Suprapubic skin (tissue), 4 donors: ENCODE measurements at places on chromosomes 2 and 18. TPM values are rescaled to one million over a fixed set of nuclear protein-coding genes. Genes with fewer than 3 reads are reported as not detected.

GRCh38 chr2:192419786-192420185 lies 225.1 kb upstream of the TMEFF2 start:
- DNase-seq, result no peak

GRCh38 chr2:24009680-24010476 lies at the start of gene MFSD2B:
Gene MFSD2B (plus strand): TSS chr2:24010085. CDS start chr2:24010097, 12 bp downstream.
- no peak for DNase-seq

- no peak for DNase-seq
These were observed 1.1 kb downstream of the GLI2 start for GRCh38 chr2:120736624-120737339.

- DNase-seq, result no peak
These were observed 136.0 kb upstream of the AGAP1 start for GRCh38 chr2:235357881-235358280.

DNA sequence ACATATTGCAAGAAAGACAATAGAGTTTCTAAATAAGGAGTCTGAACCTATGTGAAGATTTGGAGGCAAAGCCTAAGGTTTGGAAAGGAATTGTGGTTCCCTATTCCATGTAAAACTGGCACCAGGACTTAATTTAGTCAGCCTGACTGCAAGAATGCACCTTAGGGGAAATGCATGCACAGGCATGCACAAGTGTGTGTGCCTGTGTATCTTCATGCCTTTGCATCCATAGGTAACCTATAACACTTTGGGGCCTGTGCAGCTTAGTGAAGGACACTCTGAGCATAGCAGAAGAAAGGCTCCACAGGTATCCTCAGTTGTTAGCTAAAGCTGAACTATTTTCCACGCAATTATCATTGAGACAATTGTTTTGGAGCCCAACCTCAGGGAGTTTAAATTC lies 73.4 kb downstream of the RPRM start:
- DNase-seq, result no peak

- DNase-seq, result no peak
These were observed 15.5 kb upstream of the DUSP19 start for GRCh38 chr2:183063083-183063482.

DNA sequence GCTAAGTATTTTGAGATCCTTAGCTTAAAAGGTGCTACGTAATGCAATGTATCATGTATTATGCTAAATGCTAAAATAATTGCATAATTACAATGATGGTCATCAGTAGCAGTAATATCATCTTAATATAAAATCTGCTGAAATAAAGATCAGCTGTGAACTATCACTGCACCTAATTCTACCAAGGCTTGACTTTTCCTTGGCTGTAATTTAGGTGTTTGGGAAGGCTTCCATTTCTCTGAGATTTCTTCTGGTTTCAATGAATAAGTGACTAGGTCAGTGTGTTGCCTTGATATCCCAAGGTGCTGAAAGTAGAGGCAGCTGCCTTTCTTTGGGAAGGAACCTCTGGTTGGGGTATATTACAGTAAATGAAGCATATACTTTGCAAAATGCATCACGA lies 376.1 kb downstream of the STK39 start:
- DNase-seq, result no peak

GRCh38 chr2:42404676-42405075 lies 43.7 kb upstream of the COX7A2L start:
- DNase-seq, result no peak

- DNase-seq, result no peak
These were observed 220.2 kb downstream of the BCL11A start for GRCh38 chr2:60333264-60333663.

GRCh38 chr2:207473049-207473930 lies 56.5 kb upstream of the CREB1 start:
- DNase-seq, result no peak

- no peak for DNase-seq
These were observed 3.4 kb downstream of the MAP4K3 start for GRCh38 chr2:39433586-39434195.

DNA sequence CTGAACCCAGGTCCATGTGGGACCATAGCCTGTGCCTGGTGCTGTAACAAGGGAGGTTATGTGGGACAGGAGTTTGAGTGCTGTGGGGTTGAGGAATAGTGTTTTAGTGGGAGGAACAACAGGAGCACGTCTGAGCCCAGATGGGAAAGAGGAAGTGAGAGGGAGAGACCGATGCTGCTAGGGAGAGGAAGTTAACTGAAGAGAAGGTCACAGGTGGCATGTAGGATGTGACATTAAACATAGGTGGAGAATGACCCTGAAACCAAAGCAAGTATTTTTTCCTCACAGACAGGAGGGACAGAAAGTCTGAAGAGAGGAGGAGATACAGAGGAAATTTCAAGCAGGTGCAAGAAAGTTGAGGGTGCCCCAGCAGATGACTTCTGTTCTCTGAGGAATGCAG lies 87.8 kb downstream of the ACOXL start:
- no peak for DNase-seq

GRCh38 chr2:172817411-172817810 lies 81.8 kb downstream of the RAPGEF4 start:
- no peak for DNase-seq

- DNase-seq, result no peak
These were observed 787.9 kb upstream of the FANCL start for GRCh38 chr2:59029058-59029457.

DNA sequence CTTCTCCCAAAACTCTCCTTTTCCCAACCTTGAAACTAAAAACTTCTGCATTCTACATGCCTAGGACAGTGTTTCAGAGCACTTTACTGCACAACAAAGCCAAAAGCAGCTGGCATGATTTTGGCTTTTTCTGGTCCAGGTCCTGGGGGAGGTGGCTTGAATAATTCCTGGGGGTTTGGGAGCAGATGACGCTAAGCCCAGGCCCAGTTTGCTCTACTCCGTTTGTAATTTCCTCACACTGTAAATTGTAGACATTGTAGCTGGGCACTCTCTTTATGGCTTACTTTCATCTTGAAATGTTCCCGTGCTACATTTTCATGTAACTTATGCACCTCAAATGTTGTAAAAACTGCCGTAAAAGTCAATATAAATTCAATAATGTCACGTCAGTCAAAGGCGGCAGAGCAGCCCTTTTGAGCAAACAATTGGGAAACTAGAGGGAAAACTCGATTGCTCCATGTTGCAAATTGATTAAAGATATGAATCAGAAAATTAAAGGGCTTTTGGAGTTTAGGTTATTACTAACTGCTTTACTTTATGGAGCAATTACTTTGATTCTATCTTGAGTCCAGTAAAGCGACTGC lies 373.2 kb upstream of the SLC14A2 start:
- DNase-seq, result no peak

DNA sequence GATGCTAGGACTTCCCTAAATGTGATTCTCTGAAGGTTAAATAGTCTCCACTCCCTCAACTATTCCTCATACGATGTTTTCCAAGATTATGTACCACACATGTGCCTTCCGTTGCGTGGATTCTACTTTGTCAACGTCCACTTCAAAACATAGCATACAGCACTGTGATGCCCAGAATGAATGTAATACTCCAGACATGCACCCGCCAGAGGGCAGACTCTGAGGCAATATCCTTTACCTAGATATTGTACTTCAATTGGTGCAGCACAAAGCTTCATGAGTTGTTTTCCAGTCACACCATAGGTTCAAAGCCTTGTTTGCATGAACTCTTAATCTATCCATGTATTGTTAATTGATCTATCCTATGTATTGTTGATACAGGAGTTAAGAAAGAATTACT lies 201.0 kb upstream of the NABP1 start:
- DNase-seq, result no peak

DNA sequence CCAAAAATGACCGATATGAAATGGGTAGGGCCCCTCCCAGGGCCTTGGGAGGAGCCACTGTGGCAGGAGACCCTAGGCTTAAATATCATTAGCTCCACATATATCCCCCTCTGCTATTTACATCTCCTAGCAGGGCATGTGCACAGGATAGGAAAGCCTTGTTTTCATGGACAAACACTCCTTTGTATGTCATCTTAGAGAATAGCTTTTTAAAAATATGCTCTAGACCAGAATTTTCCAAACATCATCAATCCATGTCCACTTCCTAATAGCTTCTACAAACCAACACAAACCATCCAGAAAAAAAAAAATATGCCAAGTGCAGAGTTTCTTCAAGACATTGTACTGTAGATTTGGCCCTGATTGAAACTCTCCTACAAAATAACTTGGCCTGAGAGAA lies 10.8 kb downstream of the DAPL1 start:
- DNase-seq, result no peak

DNA sequence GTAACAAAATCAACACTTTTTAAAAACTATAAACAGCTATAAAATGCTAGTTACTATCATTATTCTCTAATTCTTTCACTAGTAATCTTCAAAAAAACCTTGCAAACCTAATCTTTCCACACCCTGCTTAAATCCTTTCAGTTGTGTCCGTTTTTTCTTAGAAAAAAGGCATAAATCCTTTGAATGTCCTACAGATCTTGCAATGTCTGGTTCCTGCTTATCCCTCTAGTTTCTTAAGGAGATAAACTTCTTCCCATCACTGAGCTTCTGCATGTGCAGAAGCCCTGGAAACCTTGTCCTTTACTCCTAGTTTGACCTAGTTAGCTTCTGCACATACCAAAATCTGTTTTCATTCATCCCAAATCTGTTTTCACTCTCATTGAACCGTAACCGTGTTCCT lies 1.3 kb upstream of the PNO1 start:
- DNase-seq, result no peak

DNA sequence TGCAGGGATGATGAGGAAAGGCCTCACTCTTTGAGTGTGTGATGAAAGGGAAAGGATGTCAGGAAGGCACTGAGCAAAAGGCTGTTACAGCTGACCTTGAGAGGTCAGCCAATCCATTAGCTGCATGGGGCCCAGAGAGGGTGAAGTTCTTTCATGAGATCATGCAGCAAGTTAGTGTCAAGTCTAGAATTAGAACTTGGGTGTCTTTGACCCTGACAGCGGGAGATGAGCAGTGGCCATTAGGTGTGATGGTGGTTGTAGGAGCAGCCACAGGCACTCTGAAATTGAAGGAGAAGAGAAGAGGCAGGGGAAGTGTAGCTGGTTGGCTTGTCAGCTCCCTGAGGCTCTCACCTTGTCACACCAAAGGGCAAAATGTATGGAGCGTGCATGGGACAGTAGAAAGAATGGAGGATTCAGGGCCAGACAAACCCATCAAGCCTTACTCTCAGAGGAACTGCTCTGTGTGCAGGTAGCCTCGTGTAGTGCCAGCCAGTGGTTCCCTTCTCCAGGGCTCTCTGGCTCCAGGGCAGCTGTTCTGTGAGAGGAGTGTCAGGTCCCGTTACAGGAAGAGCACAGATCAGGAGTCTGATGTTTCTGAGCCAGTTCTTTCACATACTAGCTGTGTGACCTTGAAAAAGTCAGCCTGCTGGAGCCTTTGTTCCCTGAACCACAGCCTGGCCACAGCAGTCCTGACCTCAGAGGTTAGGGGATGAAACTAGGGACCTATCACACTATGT lies 35.9 kb downstream of the MAP4K4 start:
- DNase-seq, result no peak

- no peak for DNase-seq
These were observed 1.1 kb downstream of the CDK5R2 start for GRCh38 chr2:218960309-218961165.

Gene RAB27B
- 21.5 TPM for total RNA-seq

Gene C1QL2
- 0.76 TPM for total RNA-seq

Gene GKN2
- not detected for total RNA-seq

Gene CYP1B1
- total RNA-seq, result 12.7 TPM

Gene TUBA3E
- total RNA-seq, result not detected

Gene AQP4
- total RNA-seq, result 0.13 TPM

Gene CLEC4F
- total RNA-seq, result 0.76 TPM

Gene POTEI
- total RNA-seq, result not detected
